Activated gamma-delta T cell treated with anti-CD3 and anti-CD28 coated beads, Interleukin-2, amount 50 U/mL, for 16 hours (primary cell): ENCODE measurements at places on chromosomes 13 and 19.
A peak's percentile ranks its signal among the peaks of the same experiment; 100 is the strongest.

- DNase-seq, result no peak
Measured at GRCh38 chr13:32956595-32956933, 59.7 kb upstream of the KL start.

- no peak for DNase-seq
Measured at GRCh38 chr19:53571339-53571738, 33.4 kb downstream of the ZNF331 start.

- no peak for DNase-seq
Measured at GRCh38 chr13:38735665-38736440, 49.0 kb downstream of the FREM2 start.

DNA sequence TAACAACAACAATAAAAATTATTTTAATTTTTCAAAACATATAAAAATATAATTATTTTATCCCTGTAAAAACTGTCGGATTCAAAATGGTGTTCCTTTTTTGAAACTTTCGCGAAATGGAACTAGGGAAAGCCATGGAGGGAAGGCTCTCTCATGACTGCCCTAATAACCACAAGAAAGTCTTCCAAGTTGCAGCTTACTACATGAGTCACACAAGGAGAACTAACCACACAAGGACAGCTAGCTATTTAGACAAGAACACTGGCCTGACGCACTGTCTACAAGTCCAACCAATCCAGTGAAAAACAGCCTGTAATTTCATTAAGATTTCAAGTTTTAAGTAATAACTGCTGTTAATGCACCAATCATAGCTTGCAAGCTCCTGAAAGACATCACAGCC is 319.2 kb upstream of the PCDH9 start:
- DNase-seq, result no peak

- no peak for DNase-seq
Measured at GRCh38 chr19:32646556-32646955, 28.4 kb downstream of the ANKRD27 start.

- DNase-seq, result no peak
Measured at GRCh38 chr13:113879017-113879416, 15.1 kb upstream of the GAS6 start.

DNA sequence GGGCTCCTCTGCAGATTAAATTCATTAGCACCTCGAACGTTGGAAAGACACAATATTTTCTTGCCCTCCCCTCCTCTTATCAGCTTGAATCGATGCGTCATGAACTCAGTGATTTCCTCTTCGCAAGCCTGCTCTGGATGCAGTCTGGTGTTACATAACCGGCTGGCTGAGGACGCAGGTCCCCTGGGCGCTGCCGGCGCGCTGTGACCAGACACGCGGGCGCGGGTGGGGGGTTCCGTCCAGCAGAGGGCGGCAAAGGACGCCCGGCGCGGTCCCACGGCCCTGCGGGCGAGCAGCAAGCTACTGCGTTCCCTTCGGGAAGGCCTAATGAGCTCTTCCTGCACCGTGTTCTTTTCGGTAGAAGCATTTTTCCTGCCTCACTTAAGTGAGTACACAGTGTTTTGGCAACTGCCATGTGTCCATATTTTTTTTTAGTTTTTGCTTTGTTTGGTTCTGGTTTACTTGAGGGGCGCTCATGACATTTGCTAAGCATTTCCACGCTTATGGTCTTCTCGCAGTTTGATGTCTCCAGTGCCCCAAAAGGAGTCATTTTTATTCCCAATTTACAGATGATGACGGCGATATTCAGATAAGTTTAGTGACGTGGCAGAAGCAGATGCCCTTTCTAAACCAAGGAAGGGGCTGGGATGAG is 112.2 kb upstream of the MBNL2 start:
- DNase-seq, result peak; percentile 61

GRCh38 chr19:4557144-4557970 is 2.1 kb downstream of the SEMA6B start:
- DNase-seq, result no peak

DNA sequence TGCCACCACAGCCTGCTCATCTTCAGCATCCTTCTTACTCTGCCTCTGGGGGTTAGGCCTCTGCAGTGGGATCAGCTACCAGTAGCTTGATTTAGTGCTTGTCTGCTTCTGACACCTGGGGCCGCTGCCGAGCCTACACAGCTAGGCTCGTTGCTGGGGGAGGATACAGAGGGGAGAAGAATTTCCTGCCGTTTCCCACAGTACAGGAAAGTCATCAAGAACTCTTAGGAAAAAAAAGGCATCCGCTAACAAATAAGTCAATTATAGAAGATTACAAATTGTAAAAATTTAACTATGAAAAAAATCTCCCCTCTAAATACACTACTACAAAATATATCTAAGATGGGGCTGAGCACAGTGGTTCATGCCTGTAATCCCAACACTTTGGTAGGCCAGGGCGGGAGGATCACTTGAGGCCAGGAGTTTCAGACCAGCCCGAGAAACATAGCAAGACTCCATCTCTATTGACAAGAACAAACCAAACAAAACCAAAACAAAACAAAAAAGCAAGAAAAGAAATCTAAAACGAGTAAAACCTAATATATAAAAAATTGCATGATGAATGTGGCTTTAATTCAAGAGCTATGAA is 26.7 kb downstream of the LATS2 start:
- no peak for DNase-seq

GRCh38 chr19:49613374-49613773 is 22.4 kb downstream of the PRR12 start:
- DNase-seq, result no peak

GRCh38 chr19:8639821-8640401 is 9.5 kb downstream of the NFILZ start:
- DNase-seq, result no peak

- no peak for DNase-seq
Measured at GRCh38 chr19:2490659-2491058, 14.7 kb downstream of the GADD45B start.

DNA sequence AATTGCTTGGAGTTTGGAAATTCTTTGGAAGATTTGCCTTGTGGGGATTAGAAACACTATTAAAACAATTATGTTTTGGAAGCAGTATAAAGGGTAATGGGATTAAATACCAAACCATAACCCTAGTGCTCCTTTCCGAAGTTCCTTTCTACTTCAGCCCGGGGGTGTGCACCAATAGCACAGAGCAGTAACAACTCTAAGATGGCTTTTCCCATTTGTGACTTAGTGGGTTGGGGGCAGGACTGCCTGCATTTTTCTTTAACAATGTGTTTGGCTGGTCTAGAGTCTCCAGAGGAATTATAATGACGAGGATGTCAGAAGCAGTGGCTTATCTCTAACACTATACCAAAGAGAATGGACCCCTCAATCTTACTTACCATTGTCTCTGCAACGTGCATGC is 11.9 kb upstream of the IL17D start:
- no peak for DNase-seq

GRCh38 chr13:106173346-106173745 is 362.1 kb downstream of the EFNB2 start:
- no peak for DNase-seq

DNA sequence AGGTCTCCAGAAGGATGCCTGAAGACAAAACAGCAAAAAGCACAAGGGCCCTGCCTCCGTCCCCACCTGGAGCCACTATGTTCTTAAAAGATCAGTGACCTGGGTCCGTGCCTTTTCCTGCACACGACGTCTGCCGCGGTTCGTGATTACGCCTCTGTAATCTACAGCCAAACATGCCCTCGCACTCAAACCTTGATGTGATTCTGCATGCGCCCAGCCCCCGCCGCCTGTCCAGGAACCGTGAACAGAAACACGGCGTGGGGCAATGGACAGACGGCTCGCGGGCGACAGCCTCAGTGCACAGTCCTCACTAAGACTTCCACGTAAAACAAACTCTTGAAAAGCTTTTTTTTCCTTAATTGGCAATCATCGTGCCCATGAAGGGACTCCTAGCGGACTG is 15.5 kb downstream of the C13orf46 start:
- no peak for DNase-seq

DNA sequence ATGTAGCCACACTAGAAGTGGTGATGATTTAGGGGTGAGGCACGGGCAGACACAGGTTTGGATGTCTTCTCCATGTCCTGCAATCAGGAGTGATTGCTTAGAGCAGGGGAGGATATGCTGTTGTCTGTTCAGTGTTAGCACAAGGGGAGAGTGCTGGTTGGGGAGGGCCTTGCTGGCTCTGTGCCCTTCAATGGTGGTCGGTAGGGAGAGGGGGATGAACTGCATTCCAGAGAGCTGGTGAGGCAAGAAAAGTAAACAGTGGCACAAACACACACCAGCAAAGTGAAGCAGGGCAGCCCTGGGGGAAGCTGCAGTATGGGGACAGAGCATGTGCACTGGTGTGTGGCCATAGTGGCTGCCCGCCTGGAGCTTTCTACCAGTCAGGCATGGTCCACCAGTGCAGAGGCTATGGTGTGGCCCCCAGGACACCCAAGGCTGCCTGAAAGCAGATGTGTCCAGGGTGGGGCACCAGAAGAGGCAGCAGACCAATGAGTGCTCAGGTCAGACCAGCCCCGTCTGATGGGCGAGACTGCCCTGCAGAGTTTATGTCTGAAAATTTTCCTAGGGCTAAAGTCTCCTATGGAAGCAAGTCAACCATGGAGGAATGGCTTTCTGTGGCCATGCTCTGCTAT is 1676.9 kb downstream of the PCDH9 start:
- no peak for DNase-seq

GRCh38 chr19:18311502-18312091 is 11.3 kb downstream of the LSM4 start:
- DNase-seq, result no peak

DNA sequence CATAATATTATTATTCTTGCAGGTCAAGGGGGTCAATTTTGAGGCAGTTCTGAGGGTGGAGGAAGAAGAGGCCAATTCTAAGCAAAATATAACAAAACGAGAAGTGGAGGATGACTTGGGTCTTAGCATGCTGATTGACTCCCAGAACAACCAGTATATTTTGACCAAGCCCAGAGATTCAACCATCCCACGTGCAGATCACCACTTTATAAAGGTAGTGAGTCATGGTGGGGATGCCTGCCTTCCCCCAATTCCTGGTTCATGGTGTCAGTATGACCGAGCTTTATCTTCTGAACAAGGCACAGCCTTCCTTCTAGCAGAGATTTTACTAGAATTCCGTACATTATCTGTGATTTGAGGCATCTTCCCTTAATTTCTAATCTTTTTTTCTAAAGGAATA is 9.4 kb upstream of the DCUN1D2 start:
- DNase-seq, result no peak

GRCh38 chr13:30337061-30337610 is 29.8 kb upstream of the KATNAL1 start:
- DNase-seq, result no peak

DNA sequence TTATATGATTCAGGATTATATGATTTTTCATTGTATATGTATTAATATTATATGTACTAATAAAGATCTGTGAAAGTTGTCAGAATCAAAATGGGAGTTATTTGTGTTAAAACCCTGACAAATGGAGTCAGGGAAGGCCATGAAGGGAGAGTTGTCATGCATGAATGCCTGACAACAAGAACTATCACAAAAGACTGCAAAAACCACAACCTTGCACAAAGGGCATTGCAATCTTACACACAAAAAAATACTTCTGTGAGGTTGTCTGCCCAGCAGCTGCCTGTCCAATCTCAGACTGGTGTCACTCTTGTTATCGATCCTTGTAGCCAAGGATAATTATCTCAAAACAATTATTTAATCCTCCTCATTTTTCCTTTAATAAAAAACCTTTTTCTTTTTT is 21.2 kb upstream of the RBM26 start:
- DNase-seq, result no peak

GRCh38 chr13:51058461-51059167 is 52.5 kb downstream of the C13orf42 start:
- no peak for DNase-seq

- DNase-seq, result no peak
Measured at GRCh38 chr19:4794971-4795370, 3.4 kb downstream of the FEM1A start.

- no peak for DNase-seq
Measured at GRCh38 chr13:68714292-68714691, 1393.3 kb upstream of the ATXN8OS start.

DNA sequence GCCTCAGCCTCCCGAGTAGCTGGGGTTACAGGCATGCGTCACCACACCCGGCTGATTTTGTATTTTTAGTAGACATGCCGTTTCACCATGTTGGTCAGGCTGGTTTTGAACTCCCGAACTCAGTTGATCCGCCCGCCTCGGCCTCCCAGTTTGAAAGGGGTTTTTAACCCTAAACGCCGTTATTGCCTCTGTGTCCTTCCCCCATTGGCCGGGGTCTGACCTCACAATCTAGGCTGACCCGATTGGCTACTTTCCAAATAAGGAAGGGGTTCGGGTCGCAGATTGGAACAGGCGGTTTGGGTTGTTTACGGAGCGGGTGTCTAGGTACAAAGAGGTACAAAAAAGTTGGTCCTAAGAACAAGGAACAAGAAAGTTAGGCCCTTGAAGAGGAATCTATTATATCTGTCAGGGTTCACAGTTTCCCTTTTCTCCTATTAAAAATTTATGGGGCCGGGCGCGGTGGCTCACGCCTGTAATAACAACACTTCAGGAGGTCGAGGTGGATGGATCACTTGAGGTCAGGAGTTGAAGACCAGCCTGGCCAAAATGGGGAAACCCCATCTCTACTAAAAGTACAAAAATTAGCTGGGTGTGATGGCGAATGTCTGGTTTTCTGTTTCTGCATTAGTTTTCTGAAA is 1.0 kb downstream of the ZNF253 start:
- DNase-seq, result peak; percentile 22

GRCh38 chr13:27923794-27924528 is 4.2 kb downstream of the PDX1 start:
- no peak for DNase-seq

DNA sequence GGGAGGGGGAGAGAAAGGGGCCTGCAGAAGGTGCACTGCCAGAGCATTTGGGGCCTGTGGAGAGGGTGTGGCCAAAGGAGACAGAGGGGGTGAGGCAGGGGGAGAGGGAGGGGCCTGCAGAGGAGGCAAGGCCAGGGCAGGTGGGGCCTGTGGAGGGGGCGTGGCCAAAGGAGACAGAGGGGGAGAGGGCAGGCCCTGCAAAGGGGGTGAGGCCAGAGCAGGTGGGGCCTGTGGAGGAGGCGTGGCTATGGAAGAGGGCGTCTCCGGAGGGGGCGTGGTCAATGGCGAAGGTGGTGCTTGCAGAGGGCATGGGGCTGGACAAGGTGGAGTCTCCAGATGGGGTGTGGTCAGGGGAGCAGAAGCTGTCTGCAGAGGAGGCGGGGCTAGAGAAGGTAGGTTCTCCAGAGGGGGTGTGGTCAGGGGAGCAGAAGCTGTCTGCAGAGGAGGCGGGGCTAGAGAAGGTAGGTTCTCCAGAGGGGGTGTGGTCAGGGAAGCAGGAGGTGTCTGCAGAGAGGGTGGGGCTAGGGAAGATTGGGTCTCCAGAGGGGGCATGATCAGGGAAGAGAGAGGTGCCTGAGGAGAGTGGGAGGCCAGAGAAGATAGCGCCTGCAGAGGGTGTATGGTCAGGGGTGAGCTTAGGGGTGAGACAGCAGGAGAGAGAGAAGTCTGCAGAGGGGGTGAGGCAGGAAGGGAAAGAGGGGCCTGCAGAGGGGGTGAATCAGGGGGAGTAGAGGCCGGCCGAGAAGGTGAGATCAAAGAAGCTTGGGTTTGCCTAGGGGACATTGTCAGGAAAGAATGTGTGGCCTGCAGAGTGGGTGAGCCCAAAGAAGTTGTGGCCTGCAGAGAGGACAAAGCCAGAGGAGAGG is 3.4 kb downstream of the PRR36 start:
- peak; percentile 24 for DNase-seq
